ENCODE measurements at places on chromosomes 3 and 15.

DNA sequence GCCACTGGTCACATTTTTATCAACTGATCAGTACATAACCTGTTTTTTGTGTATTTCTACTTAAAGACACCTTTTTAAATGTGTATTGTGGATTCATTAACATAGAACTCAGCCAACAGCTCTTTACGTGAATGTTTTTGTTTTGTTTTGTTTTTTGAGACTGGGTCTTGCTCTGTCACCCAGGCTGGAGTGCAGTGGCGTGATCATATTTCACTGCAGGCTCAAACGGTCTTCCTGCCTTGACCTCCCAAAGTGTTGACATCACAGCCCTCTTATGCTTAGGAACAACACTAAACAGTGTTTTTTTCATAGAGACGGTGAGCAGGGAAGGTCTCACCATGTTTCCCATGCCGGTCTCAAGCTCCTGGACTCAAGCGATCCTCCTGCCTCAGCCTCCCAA lies 9.9 kb downstream of the PSMA4 start:
- DNase-seq, result no peak

DNA sequence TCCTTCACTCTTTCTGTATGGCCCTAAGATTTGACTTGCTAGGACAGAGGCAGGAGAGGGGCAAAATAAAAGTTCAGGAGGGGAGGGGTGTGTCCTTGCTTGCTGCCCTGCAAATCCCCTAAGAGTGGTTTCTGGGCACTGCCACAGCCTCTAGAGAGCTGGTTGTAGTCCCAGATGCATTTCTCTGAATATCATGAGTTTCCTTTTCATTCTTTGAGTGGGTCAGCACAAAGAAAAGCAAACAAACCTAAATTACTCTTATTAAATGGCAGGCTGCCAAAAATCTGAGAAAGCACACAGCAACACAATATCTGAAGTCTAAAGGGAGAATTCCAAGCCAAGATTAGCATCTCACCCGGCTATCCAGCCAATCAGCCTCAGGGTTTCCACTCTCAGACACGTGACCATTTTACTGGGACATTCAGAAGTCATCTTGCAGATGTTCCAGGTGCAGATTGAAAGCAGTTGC lies 919.3 kb downstream of the TUSC7 start:
- no peak for DNase-seq

DNA sequence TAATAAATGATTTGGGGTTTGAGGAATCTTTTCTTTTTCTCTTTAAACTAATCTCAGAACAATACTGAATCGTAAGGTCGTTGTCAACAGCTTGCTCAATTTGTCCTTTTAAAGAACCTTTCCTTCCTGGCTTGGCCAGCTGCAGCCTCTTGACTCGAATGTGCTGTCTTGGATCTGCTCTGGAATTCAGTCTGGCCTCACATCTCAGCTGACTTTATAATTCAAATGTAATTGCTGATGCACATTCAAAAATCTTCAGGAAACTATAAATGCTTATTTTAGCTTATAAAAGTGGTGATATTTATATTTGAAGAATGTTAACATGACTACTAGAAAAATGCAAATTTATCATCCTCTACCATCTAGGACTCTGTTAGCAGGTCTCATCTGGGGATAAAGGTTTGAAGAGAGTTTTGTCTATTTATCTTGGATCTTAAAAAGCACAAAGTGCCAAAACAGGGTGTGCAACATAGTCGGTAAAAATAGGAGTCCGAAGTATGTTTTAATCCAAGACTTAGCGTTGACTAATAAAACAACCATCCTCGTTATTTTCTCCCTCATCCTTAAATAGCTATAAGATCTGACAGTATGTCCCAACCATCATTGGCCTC lies 1035.2 kb downstream of the MCTP2 start:
- DNase-seq, result no peak

- DNase-seq, result no peak
Measured at GRCh38 chr15:25718169-25718536, 145.0 kb downstream of the ATP10A start.

DNA sequence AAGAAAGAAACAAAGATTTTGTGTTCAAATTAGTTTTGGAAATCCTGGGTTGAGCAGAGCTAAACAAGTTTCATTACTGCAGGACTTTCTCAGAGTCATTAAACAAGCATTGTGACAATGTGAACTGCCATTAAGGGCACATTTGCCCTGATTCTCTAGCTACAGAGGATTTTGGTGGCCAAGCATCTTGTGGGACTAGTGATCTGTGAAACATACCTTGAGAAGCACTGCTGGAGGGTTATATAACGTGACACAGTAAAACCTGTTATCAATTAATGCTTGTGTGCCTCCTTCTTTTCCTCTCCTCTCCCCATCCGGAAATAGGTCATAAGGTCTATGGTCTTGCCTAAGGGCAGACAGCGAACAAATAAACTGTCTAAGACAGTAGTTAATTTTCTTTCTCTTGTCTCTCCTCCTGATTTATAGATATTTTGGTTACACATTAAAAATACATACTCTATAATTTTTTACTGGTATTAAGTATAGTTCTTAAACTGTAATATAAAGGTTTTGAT lies 167.3 kb upstream of the NANOGP8 start:
- no peak for DNase-seq

GRCh38 chr15:99944131-99944530 lies 210.9 kb upstream of the LYSMD4 start:
- no peak for DNase-seq

DNA sequence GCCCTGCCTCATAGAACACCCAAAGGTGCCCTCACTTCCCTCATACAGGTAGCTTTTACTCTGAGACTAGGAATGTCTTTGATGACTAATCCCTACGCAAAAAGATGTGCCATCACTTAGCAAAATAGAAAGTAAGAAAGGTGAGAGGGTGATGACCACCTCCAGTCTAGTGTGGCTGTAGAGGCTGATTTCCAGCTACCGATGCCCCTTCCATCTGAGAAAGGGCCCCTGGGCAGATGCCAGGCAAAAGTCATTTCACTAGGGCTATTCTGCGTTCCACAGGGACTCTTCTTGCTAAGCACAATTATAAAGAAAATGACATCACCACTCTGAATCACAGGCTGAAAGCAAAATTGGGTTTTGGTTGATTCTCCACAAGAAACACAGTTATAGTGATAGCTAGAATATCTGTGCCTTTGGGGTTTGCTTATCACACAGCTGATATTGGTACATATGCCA lies 77.4 kb downstream of the RBPMS2 start:
- peak; percentile 53 for DNase-seq

- DNase-seq, result no peak
Measured at GRCh38 chr15:71411538-71412482, 296.5 kb downstream of the THSD4 start.

GRCh38 chr15:98506711-98507110 lies 141.6 kb upstream of the IGF1R start:
- DNase-seq, result no peak

DNA sequence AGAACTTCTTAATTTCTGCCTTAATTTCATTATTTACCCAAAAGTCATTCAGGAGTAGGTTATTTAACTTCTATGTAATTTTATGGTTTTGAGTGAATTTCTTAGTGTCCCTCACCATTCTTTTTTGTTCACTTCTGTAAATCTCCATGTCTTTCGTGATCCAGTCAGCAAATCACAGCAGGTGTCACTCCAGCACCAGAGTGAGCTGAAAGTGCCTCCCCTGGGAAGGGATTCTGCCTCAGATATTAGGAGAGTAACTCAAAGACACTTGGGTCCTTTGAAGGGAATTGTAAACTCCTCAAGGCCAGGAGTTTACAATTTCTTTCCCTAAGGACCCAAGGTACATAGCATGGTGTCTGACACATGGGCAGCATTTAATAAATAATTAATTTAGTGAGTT lies 207.6 kb upstream of the AZI2 start:
- DNase-seq, result no peak

- no peak for DNase-seq
Measured at GRCh38 chr3:115885621-115886020, 262.3 kb downstream of the GAP43 start.

DNA sequence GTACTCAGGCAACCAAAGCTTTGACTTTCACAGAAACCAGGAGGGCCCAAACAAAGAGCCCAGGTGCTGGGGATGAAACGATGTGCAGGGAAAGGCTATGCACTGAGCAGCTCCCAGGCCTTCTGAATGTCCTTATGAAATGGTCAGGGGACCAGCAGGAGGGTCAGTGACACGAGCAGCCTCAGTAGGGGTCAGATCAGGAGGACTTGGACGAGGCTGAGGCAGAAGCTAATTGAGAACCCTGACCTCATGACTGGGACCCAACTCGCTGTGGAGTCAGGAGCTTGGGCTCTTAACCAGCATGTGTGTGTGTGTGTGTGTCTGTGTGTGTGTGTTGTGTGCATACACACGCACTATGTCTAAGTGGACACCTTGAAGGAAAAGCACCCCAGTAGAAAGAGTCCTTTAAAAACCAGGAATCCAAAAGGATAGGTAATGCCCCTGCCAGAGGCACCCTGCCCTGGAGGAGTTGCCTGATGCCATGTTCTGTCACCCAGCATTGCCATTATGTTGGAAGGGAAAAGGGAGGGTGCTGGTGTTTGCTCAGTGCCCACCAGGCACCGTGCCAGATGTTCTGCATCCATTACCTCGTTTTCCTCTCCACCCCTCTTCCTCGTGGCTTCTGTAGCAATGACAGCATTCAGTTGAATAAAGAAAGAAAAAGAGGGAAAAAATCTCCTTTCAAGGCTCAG lies 50.9 kb downstream of the CORO2B start:
- DNase-seq, result no peak

DNA sequence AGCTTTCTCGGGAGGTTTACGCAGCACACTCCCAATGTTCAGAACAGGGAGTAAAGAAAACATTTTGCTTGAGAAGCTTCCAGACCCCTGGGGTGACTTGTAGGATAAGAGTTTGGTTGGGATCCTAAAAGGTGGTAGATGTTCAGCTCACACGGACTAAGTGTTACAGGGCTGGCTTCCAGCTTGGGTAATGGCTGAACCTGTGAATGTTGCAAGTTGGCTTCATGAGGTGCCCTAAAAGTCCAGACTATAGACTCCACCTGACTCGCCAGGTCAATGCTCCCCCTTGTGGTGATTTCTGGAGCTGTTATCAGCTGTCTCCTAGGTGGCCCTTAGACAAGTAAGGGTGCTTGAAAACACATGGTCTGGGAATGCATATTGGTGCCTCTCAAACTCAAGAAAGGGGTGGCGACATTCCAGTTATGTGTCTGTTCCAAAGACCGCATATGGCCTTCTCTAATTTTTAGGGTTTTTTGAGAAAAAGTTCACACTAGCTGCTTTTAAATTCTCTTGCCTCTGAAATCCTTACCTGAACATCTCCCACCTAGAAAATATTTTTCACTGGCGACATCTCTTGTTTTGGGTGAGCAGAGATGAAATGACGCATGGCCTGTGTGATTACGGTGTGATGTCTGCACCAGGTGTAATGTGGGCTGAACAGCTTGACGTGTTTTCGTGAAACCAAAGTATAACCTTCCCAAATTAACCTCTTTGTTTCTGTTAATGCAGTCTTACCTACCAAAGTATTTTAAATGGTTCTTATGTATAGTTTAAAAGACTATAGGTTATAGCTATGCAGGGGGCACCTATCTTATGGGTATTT lies 175.7 kb upstream of the KBTBD8 start:
- peak; percentile 42 for DNase-seq

- DNase-seq, result no peak
Measured at GRCh38 chr15:81893182-81893835, 152.5 kb downstream of the MEX3B start.

DNA sequence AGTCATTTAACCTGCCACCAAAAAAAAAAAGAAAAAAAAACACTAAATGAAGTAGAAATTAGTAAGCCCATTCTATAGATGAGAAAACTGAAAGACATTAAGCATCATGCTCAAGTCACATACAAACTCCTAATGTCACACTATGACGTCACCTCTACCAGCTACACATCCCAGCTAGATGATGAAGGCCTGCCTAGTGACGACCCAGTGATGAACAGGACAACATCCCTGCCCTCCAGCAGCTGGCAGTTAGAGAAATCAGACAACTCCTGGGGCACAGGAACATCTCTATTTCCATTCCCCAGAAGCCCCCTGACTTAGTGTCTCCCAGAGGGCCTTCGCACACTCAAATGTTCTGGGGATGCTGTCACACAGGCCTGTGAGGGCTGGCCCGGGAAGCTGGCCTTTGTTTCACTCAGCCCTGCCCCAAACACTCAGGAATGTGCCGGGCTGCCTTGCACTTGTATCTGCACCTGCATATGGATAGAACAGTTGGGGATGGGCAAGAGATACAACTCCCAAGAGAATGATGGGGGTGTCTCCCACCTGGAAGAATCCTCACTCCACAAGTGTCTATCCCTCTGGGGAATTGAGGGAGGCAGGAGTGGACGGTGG lies 7.0 kb upstream of the HAPLN3 start:
- DNase-seq, result no peak

- DNase-seq, result no peak
Measured at GRCh38 chr15:42710662-42711061, 26.3 kb downstream of the CDAN1 start.

DNA sequence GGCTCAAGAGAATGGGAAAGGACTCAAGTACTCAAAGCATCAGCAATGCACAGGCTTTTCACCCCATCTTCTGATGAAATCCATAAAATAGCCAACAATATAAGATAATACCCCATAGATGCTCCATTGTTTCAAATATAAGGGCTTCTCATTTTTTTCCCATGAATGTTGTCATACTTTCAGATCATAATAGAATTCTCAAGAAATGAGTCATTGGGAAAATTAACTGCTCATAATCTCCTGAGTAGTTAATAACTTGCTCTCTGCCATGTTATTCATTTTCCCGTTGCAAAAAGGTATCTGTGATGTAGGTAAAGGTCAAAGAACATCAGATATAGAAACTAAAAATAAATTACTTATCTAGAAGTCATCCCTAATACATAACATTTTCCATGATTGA lies 121.9 kb downstream of the NSUN3 start:
- no peak for DNase-seq

- no peak for DNase-seq
Measured at GRCh38 chr15:64355348-64355943, 527 bp downstream of the CSNK1G1 start.

DNA sequence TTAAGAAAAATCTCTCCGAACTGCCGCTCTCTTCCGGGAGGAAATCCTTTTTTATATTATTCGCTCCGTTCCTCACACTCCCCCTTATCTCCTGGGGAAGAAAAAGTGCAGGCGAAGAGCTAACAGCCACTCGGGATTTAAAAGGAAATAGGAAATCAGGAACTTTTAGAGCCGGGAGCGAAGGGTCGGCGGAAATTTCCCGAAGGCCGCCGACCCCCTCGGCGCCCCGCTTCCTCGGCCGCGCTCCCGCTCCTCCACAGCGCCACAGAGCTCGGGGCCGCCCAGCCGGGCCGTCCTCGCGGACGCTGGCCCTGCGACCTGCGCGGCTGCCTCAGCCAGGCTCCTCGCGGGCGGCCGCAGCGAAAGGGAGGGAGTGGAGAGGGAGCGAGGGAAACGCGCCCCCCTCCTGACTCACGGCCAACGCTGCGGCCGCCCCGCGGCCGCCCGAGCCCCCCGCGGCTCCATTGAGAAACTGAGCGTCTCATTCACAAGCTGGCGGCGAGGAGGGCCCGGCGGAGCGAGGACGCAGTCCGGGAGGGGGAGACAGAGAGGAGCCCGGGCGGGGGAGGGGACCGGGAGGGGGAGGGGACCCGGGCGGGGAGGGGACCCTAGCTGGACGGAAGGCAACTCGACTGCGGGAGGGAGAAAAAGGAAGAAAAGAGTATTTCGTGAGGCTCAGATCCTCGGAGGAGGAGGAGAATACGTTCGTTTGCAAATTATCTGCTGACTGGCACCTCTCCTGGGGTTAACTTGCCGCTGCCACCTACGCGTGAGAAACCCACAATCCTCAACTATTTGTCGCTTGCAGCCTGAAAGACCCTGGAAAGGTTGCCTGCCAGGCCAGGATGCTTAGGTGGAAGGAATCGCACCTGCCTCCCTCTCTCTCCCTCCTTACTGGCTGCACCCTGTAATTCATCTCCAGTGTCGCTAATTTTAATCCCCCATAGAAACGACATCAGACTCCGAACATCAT lies at the start of gene PTPN9:
PTPN9 (minus strand) TSS at position 368 of the 973 bp plus-strand sequence. CDS start 539 bp downstream, outside the sequence.
- DNase-seq, result peak; percentile 56

All from stimulated activated CD8-positive, alpha-beta memory T cell treated with anti-CD3 and anti-CD28 coated beads, Interleukin-15, amount 100 ng/mL, for 48 hours (primary cell).